Suprapubic skin (tissue), 4 donors: ENCODE measurements at places on chromosomes 5 and 9. TPM values are rescaled to one million over a fixed set of nuclear protein-coding genes. Genes with fewer than 3 reads are reported as not detected.

The NDOR1 gene
- total RNA-seq = 13.4 TPM

The PCDHA10 gene
- total RNA-seq = 0.42 TPM

- no peak overlapping the region for H3K4me3 ChIP-seq
- H3K27ac ChIP-seq = no peak overlapping the region
- DNase-seq = no peak
- peaks cover 28% of the 10 kb centered on the region for H3K4me1 ChIP-seq
Measured at GRCh38 chr9:98219364-98219716, 26.9 kb upstream of the CORO2A start.

GRCh38 chr9:28439688-28440087 lies 866.4 kb upstream of the C9orf72 start:
- no peak overlapping the region for H3K27ac ChIP-seq
- no peaks in the 10 kb centered on the region for H3K27me3 ChIP-seq
- H3K4me3 ChIP-seq = no peak overlapping the region
- DNase-seq = no peak
